CD8-positive, alpha-beta memory T cell (primary cell): ENCODE measurements at places on chromosomes 4 and X. TPM values are rescaled to one million over a fixed set of nuclear protein-coding genes. Genes with fewer than 3 reads are reported as not detected.

SLC10A6 gene
- not detected for polyA plus RNA-seq

GRCh38 chr4:27357283-27357682, 496.6 kb downstream of the STIM2 start:
- H3K4me3 ChIP-seq = no peak overlapping the region
- H3K4me1 ChIP-seq = no peaks in the 10 kb centered on the region
- DNase-seq = no peak
- no peaks in the 10 kb centered on the region for H3K27me3 ChIP-seq
- no peaks in the 10 kb centered on the region for H3K36me3 ChIP-seq
- H3K27ac ChIP-seq = no peak overlapping the region

DNA sequence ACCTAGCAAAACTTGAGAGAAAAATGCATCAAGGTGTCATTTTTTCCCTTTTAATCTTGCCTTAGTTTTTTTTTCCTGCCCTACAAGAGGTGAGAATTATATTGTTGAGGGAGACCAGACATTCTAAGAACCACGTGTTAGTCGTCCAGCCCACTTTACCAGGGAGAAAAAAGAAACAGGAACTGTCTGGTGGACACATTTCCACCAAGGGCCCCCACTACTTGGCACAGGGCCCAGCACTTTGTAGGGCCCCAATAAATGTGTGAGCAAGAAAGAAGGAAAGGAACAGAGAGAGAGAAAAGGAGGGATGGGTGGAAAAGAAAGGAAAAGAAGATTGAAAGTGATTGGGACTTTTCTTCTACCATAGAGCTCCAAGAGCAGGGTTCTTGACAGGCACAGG, 3.9 kb upstream of the EGFL6 start:
- no peaks in the 10 kb centered on the region for H3K4me1 ChIP-seq
- no peaks in the 10 kb centered on the region for H3K36me3 ChIP-seq
- H3K27me3 ChIP-seq = peaks cover 4% of the 10 kb centered on the region

DNA sequence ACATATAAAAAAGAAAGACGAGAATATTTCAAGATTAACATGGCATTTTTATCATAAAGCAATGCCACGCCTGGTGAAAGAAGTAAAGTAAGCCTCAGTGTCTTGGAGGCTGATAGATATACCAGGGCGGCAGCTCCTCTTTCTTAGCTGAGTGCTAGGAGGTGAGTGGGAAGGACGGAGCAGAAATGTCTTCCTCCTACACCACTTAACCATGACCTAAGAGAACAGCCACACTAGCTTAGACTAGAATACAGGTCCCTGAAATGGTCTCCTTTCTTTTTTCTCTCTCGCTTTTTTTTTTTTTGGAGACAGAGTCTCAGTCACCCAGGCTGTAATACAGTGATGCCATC, 75.0 kb downstream of the NAF1 start:
- H3K27me3 ChIP-seq = no peaks in the 10 kb centered on the region
- H3K36me3 ChIP-seq = no peaks in the 10 kb centered on the region
- no peak overlapping the region for H3K4me3 ChIP-seq
- no peak overlapping the region for H3K27ac ChIP-seq

LRP2BP gene
- 0.59 TPM for polyA plus RNA-seq
